Gastroesophageal sphincter (tissue), 4 donors: ENCODE measurements at places on chromosomes 7 and 10. TPM values are rescaled to one million over a fixed set of nuclear protein-coding genes. Genes with fewer than 3 reads are reported as not detected.

GRCh38 chr10:35789996-35790395 lies 147.9 kb upstream of the FZD8 start:
- ATAC-seq, result no peak
- H3K36me3 ChIP-seq, result no peaks in the 10 kb centered on the region
- no peak overlapping the region for H3K27ac ChIP-seq
- no peaks in the 10 kb centered on the region for H3K27me3 ChIP-seq
- H3K4me3 ChIP-seq, result no peak overlapping the region

- H3K36me3 ChIP-seq, result no peaks in the 10 kb centered on the region
- ATAC-seq, result no peak
- peaks cover 6% of the 10 kb centered on the region for H3K4me1 ChIP-seq
Observed at GRCh38 chr10:95552679-95553342, 8.4 kb downstream of the SORBS1 start.

DNA sequence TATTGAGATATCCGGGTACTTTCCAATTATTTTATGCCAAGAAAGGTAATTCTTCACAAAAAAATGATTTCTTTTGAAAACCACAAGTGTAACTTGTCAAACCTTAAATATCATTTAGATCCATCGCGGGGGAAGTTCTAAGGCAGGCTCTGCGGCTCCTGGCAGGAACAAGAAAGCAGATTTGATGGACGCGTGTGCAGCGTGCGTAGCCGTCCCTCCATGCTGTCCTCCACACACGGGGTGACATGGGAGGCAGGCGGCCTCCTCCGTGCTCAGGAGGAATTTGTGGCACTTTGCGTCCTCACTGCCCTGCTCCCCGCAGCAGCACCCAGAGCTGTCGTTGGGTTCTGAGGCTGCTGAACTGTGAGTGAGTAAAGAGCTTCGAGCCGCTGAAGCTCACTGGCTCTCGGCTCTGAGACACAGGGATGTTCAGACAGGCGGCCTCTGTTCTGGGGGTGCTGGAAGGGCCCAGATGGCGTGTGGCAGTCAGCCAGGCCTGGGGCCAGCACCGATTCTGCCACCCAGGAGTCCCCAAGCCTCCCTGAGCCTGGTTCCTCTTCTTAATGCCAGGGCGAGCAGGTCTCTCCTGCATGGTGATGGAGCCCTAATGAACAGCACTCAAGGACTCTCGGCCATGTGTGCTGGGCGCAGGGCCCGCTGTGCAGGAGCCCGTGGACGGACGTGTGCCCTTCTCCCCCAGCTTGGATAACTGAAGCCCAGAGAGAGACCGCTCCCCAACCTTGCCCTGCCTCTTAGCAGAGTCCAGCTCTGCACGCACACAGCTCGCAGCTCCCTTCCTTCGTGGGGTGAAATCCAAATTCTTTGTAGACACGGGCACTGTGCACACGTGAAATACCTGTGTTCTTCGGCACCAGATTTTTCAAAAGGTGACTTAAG lies 185.4 kb upstream of the SHH start:
- peaks cover 48% of the 10 kb centered on the region for H3K27me3 ChIP-seq
- no peak overlapping the region for H3K4me3 ChIP-seq
- H3K4me1 ChIP-seq, result no peaks in the 10 kb centered on the region
- H3K36me3 ChIP-seq, result no peaks in the 10 kb centered on the region
- no peak overlapping the region for H3K27ac ChIP-seq
- no peak for ATAC-seq

DNA sequence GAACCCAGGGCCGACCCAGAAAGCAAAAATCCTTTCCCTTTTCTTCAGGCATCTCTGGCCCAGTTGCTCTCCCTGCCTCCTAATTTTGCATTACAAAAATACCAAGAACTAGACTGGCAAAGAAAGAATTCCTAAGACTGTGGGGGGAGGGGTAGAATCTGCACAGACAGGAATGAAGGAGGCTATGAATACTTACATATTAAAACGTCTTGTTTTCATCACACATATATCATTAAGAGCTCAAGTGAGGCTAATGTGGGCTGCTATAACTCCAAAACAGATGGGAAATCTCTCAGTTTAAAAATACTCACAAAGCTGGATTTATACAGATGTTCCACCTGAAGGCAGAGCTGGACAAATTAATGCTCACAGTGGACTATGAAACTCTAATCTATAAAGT lies 29.2 kb upstream of the MKX start:
- peaks cover 20% of the 10 kb centered on the region for H3K4me1 ChIP-seq
- H3K27ac ChIP-seq, result no peak overlapping the region
- H3K4me3 ChIP-seq, result no peak overlapping the region

DNA sequence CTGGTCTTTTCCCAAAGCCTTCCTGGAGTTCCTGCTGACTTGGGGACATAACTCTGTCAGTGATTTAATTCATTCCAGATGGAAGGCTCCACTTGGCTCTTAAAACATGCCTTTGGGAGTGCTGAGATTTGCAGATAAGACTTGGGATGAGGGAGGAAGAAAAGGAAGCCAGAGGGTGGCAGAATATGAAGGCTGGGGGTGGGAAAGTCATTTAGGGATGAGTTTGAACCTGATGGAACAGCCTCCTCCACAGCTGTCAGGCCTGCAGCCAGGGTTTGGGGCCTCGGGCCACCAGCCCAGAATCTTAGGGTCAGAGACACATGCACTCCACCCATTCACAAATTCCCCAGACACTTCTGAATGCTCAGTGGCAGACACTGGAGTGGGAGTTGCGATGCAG lies 28.4 kb upstream of the EIF5AL1 start:
- no peaks in the 10 kb centered on the region for H3K27me3 ChIP-seq
- H3K4me1 ChIP-seq, result peaks cover 20% of the 10 kb centered on the region
- no peak overlapping the region for H3K4me3 ChIP-seq
- no peaks in the 10 kb centered on the region for H3K36me3 ChIP-seq
- peak; percentile 17 for ATAC-seq

- no peaks in the 10 kb centered on the region for H3K36me3 ChIP-seq
- ATAC-seq, result no peak
- no peaks in the 10 kb centered on the region for H3K4me1 ChIP-seq
- H3K4me3 ChIP-seq, result no peak overlapping the region
- H3K27ac ChIP-seq, result no peak overlapping the region
Observed at GRCh38 chr7:87129848-87130247, 22.4 kb upstream of the DMTF1 start.

DNA sequence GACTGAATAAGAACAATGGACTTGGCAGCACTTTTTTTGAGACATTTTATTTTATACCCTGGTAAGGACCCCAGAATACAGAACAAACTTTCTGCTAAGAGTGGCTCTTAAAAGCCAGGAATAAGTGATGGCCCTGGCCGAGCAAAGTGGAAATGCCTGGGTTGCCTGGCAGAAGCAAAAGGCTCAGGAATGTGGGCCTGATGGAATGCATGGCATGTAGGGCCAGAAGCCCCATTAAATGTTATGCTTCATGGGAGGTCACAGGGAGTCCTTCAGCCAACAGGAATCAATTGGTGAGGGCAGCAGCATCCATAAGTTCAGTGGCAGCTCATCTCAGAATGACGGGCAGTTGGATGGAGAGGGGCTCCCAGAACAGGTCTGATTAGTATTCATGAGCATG lies 301.5 kb upstream of the CACNA2D1 start:
- no peak for ATAC-seq
- no peaks in the 10 kb centered on the region for H3K36me3 ChIP-seq
- no peak overlapping the region for H3K27ac ChIP-seq
- H3K27me3 ChIP-seq, result no peaks in the 10 kb centered on the region
- H3K4me1 ChIP-seq, result no peaks in the 10 kb centered on the region

- H3K27ac ChIP-seq, result peak overlapping the region; percentile 37
- H3K36me3 ChIP-seq, result no peaks in the 10 kb centered on the region
- H3K27me3 ChIP-seq, result no peaks in the 10 kb centered on the region
- peaks cover 55% of the 10 kb centered on the region for H3K4me1 ChIP-seq
Observed at GRCh38 chr7:50730446-50731400, 52.0 kb downstream of the GRB10 start.

- H3K4me3 ChIP-seq, result no peak overlapping the region
- no peak for ATAC-seq
- no peaks in the 10 kb centered on the region for H3K4me1 ChIP-seq
- H3K27me3 ChIP-seq, result no peaks in the 10 kb centered on the region
- no peaks in the 10 kb centered on the region for H3K36me3 ChIP-seq
Observed at GRCh38 chr7:135834266-135834665, 85.7 kb upstream of the FAM180A start.

- H3K4me1 ChIP-seq, result no peaks in the 10 kb centered on the region
- H3K27me3 ChIP-seq, result no peaks in the 10 kb centered on the region
- H3K4me3 ChIP-seq, result no peak overlapping the region
Observed at GRCh38 chr7:121294448-121294992, 34.3 kb upstream of the WNT16 start.

DNA sequence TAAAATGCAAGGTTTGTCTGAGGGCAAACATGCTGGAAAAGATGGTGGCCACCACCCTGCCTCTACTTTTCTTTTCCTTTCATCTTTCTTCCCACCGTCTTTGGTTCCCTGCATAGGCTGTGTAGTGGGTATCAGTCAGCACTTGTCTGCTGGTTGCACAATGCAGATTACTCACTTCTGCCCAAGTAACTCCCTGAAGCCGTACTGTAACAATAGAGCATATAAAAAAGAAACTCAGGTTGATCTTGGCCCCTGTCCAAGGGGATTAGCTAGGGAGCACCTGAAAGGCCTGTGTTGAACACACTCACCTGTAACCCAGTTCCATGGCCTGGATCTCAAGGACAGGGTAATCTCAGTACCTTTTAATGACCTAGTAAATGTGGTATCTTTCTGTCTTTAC lies 533.0 kb upstream of the GALNT17 start:
- peaks cover 5% of the 10 kb centered on the region for H3K27me3 ChIP-seq
- H3K4me1 ChIP-seq, result no peaks in the 10 kb centered on the region
- no peak overlapping the region for H3K27ac ChIP-seq
- H3K4me3 ChIP-seq, result no peak overlapping the region
- H3K36me3 ChIP-seq, result no peaks in the 10 kb centered on the region

DNA sequence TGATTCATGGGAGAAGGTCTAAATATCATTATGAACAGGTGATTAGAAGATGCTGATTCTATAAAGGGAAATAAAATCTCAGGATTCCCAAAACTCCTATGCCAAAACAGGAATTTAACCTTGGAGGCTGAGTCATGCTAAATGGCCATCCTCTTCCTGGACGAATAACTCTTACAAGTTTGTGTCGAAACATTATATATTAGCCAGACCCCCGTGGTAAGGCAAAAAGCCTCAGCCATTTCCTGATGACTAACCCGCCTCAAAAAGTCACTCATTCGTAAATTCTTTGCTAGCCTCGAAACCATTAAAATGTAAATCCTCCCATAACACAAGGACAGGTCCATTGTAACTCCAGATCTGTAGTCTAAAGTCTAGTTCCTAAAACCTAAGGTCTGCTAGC lies 32.0 kb downstream of the CUL2 start:
- peaks cover 82% of the 10 kb centered on the region for H3K36me3 ChIP-seq
- ATAC-seq, result no peak
- H3K27me3 ChIP-seq, result no peaks in the 10 kb centered on the region

DNA sequence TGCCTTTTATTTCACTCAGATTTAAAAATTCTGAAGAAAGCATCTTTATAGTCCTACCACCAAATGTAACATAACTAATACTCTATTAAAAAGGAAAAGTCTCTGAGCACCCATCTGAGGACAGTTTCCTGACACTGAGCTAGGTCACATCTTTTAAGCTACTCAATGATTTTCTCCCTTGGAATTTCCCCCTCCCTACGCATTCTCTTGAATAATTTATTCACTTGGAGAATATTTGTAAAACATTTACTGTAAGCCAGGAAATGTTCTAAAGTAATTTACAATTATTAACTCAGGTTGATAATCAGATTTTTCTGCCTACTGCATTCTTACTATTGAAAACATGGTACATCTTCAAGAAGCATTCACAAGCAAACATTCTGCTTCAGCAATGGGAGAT lies 297.2 kb upstream of the VSTM2A start:
- no peaks in the 10 kb centered on the region for H3K4me1 ChIP-seq
- ATAC-seq, result no peak
- no peak overlapping the region for H3K27ac ChIP-seq
- no peak overlapping the region for H3K4me3 ChIP-seq
- no peaks in the 10 kb centered on the region for H3K27me3 ChIP-seq

GRCh38 chr10:127424594-127425264 lies 124.4 kb upstream of the NPS start:
- no peaks in the 10 kb centered on the region for H3K4me1 ChIP-seq
- peak; percentile 81 for ATAC-seq
- peaks cover 86% of the 10 kb centered on the region for H3K36me3 ChIP-seq
- no peaks in the 10 kb centered on the region for H3K27me3 ChIP-seq

GRCh38 chr10:24651923-24652322 lies 71.8 kb downstream of the ARHGAP21 start:
- H3K27me3 ChIP-seq, result no peaks in the 10 kb centered on the region
- no peak overlapping the region for H3K4me3 ChIP-seq
- H3K27ac ChIP-seq, result no peak overlapping the region
- H3K36me3 ChIP-seq, result no peaks in the 10 kb centered on the region
- ATAC-seq, result no peak
- H3K4me1 ChIP-seq, result peaks cover 4% of the 10 kb centered on the region

DNA sequence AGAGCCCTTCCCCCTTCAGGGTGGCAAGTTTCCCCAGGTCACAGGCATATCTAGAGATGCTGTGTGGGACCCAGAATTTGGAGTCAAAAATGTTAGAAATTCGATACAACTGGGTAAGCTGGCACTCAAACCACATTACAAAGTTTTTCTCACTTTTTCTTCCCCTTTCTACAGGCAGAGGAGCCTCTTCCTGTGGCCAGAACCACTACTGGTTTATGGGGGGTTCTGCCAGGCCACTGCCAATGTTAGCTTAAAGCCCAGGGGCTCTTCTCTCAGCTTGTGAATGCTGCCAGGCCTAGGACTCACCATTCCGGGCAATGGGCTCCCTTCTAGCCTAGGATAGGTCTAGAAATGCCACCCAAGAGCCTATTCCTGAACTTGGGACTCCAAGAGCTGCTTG lies 617.9 kb upstream of the PHF14 start:
- no peak overlapping the region for H3K27ac ChIP-seq
- H3K27me3 ChIP-seq, result no peaks in the 10 kb centered on the region

GRCh38 chr7:24963218-24963617 lies 16.8 kb downstream of the OSBPL3 start:
- peak; percentile 63 for ATAC-seq
- H3K36me3 ChIP-seq, result no peaks in the 10 kb centered on the region
- H3K27ac ChIP-seq, result no peak overlapping the region
- H3K4me1 ChIP-seq, result no peaks in the 10 kb centered on the region

KCNH2 gene
- 26.6 TPM for total RNA-seq

CRYGN gene
- total RNA-seq, result 4.4 TPM

TMEM229A gene
- 0.62 TPM for total RNA-seq

FKBP9 gene
- total RNA-seq, result 135 TPM

ASNS gene
- 20.1 TPM for total RNA-seq

ADAMTS14 gene
- total RNA-seq, result not detected

MYH16 gene
- not detected for total RNA-seq

OR6V1 gene
- total RNA-seq, result not detected
